ENCODE measurements at places on chromosomes 1 and 21.
A peak's percentile ranks its signal among the peaks of the same experiment; 100 is the strongest.

DNA sequence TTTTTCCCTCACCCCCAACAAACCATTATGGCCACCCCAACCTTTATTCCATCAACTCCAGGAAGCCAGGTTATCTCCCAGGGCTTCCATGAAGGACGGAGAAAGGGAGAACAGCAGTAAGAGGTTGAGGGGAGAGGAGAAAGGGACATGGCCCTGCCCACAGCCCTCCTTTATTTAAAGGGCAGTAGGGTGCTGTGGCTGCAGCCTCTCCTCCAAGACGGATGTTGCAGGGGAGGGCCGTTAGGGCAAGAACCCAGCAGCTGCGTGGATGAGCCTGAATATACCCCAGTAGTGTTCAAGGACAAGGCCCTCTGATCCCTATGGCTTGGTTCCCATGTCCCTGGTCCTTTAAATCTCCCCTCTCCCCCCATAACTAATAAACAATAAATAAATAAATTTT, 5.9 kb downstream of the RXFP4 start:
- no peak for DNase-seq

DNA sequence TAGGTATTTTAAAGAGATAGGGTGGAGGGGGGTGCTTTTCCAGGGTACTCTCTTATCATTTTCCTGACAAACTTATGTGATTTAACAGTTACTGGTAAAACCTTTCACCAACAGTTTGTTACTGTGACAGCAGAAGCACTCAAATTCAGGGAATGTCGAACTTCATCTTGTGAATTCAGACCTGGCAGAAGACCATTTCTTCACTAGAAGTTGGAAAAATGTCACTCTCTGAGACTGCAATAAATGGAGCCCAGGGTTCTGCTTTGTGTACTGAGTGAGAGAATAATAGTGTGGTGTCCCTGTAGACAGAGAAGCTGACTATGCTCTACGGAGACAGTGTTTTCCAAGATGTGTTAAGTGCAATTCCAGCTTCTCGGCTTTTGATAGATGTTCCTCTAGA, 200.2 kb downstream of the ST6GALNAC3 start:
- DNase-seq: no peak

DNA sequence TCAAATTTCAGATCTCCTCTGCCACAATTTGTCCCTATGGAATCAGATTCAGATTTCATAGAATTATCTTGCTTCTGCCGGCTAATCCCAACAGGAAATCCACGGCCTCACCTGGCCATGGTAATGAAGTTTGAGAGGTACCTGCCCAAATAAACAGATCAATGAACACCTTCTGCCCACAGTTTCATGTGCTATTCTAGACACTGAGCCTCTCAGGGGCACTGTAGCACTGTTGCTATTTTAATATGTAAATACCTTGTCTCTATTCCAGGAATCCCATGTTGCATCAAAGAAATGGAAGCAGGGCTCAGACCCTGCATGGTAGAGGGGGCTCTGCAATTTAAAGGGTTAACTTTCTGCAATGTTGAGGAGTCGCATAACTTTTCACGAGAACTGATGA, 593.1 kb downstream of the PTBP2 start:
- no peak for DNase-seq

- DNase-seq: no peak
These were observed 5.9 kb downstream of the RUSC1 start for GRCh38 chr1:155326631-155327037.

GRCh38 chr1:3924186-3924824, 24.2 kb upstream of the C1orf174 start:
- no peak for DNase-seq

DNA sequence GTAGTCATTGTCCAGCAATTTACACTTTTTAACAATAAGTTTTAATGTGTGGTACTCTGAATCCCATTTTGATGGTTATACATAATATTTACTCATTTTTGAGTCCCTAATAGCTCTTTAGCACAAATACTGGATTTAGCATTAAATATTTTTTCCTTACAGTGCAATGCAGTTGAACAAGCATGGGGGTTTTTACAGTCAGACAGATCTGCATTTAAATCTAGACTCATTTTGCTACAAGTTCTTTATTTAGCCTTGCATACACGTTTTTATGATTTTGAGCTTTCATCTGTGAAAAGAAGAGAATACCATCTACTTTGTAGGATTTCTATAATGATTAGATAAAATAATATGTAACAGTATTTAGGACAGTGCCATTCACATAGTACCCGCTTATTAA, 44.0 kb downstream of the PTPRC start:
- DNase-seq: no peak

DNA sequence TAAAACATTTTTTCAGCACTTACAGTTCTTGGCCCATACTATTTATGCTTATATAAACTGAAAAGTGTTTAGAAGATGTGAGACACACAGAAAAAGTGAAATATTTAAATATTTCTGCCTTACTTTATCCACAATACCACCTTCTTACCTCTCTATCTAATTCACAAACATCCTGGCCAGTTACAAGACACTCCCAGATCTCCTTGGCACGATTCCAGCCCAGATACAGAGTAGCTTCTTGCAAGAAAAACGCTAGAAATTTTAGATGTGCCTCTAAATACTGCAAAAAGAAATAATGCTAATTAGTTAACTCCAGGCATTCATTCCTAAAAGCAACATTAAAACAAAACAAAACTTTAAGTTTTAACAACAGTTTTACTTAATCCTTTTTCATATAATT, 68.4 kb downstream of the USP24 start:
- no peak for DNase-seq

- peak; percentile 2 for DNase-seq
These were observed 179.3 kb downstream of the KAZN start for GRCh38 chr1:14777516-14778506.

- DNase-seq: no peak
These were observed 22.6 kb downstream of the SLC5A9 start for GRCh38 chr1:48245106-48245505.

GRCh38 chr1:42442662-42443061, 13.2 kb downstream of the ZMYND12 start:
- DNase-seq: no peak

- DNase-seq: no peak
These were observed 78.7 kb downstream of the FGGY start for GRCh38 chr1:59375321-59376220.

DNA sequence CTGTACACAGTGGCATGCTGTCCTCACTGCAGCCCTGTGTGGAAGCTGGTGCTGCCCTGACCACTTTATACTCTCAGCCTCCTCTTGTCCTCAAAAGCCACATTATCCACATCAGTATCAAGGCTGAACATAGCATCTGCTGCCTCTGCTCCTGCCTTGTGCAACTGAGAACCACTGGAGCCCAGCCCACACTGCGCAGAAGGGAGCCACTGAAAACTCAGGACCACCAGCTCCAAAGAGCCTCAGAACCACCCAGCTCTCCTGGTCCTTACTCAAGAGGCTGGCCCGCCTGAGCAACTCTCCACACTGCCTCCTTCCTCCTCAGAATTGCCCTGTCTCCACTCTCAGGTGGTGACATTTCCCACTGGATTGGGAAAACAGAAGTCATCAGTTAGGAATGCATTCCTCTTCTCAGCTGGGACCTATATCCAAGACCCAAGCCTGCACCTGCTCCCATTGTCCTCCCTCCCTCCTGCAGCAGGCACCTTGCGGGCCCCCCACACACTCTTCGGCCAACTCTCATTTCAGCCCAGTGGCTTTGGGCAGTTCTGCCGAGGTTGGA, 7.0 kb upstream of the KISS1 start:
- DNase-seq: no peak

- no peak for DNase-seq
These were observed 74.0 kb downstream of the MAB21L3 start for GRCh38 chr1:116185161-116185701.

DNA sequence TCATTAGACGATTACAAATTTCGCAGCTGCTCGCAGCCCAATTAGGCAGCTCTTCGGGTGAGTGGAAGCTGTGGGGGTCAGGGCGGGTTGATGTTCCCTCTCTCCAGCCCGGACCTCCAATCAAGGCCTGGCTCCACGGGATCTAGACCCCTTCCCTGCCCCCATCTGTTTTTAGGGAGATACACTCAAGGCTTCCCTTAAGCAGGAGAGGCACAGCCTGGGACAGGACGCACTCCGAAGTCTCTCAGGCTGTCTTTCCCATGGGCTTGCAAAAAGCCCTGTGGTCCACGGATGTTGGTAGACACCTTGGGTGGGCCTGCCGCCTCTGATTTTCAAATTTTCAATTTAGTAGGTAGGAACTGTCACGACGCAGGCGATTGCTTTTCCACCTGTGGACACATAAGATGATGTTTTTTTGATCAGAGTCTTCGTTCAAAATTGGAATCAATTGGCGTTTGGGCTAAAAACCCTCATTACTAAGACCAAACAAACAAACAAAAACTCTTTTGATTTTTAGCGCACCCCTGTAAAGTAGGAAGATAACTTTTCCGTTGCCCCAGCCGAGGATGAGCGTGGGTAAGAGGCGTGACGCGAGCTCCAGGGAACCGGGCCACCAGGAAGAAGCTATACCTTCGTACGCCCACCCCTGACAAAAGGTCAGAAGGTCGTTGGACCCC, 2.5 kb upstream of the LHX8 start:
- DNase-seq: no peak

- no peak for DNase-seq
These were observed 13.2 kb downstream of the PDXK start for GRCh38 chr21:43731891-43732711.

DNA sequence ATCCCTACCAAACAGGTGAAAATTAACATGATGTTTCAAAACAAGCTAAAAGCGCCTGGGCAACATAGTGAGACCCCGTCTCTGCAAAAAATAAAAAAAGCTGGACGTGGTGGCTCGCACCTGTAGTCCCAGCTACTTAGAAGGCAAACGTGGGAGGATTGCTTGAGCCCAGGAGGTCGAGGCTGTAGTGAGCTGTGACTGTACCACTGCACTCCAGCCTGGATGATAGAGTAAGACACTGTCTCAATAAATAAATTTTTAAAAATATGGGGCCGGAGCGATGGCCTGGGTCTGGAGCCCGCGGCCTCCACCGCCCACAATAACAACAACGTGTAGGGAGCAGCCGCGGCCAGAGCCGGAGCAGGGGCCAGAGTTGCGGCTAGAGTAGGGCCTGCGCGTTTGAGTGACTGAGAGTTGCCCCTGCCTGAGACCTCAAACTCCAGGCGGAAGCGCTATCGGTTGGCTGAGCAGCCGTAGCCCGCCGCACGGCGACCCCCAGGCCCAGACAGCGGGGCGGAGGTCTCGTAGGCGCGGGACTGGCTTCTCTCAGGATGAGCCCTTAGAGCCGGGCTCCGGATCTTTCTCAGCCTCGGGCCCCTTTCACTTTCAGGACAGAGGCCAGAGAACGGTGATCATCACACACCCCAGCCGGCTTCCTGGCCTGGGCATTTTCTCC, 41.4 kb downstream of the ZMYM1 start:
- peak; percentile 5 for DNase-seq

DNA sequence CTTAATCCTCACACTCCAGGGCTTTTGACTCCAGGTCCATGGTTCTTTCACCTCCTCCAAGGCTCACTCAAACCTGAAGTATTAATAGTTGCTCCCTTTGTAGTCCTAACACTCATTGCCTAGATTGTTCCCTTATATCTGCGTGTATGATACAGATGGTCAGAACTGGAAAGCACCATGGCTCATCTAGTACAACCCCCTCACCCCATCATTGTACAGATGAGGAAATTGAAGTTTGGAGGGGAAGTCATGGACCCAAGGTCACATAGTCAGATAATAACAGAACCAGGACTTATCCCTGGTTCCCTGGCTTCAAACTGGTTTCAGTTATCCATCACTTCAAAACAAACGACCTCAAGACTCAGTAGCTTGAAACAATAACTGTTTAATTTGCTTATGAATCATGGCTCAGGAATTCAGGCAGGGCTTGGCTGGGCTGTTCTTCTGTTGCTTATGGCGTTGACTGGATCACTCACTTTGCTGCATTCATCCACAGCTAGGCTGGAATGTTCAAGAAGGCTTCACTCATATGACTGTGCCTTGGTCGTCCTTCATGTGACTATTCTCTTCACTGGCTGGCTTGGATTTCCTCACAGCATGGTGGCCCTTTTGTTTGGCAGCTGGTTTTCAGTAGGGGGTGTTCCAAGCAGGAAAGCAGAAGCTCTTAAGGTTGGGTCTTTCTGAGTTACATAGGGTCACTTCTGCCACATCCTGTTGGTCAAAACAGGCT, 5.0 kb downstream of the NOS1AP start:
- DNase-seq: no peak

GRCh38 chr1:34060187-34060730, 104.8 kb downstream of the CSMD2 start:
- no peak for DNase-seq

GRCh38 chr1:208524925-208525324, 280.7 kb upstream of the PLXNA2 start:
- no peak for DNase-seq

DNA sequence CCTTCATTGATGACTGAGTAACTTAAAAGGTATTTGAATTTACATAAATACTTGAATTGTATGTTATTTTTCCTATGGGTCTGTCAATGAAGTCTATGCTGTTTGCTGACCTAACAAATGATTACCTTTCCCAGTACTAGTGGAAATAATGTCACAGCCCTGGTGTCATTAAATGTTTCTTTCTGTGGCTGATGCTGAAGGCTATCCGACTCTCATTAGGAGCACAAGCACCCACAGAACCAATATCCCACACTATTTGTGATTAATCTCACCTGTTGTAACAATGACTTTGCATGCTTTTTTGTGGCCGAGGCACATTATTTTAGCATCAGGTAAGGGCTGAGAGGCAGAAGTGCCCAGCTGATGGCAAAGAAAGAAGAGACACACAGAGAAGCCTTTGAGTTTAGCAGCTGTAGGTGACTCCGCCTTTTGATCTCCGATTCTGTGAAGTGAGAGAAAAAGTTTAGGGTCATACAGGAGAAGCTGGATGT, 25.8 kb upstream of the TRIM45 start:
- no peak for DNase-seq

- DNase-seq: no peak
These were observed 147.7 kb downstream of the TGFB2 start for GRCh38 chr1:218492874-218493273.

DNA sequence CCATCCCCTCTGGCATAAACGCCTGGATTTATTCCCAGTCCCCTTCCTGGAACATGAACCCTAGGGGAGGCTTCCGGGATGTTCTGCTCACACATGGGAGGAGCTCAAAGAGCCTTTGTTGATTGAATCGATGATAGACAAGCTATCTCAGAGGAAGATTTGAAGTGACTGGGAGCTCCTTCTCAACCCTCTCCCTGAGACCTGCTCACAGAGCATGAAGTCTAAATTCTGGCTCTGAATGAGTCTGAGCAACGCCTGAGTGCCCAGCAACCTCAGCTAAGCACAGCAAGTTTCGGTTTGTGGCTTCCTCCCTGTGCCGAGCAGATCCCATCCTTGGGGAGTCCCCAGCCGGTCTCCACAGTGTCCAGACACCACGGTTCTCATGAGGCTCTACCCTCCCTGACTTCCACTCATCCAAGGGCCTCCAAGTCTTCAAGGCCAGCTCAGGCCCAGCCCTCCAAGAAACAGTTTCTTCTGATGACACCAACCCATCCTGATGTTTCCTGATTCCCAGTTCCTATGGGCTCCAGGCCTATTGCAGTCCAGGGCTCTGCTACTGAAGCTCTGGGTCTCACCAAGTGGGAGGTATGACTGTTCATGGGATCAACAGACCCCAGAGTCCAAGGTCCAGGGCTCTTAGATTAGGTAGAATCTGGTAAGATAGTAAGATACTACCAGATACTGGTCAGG, 190.8 kb downstream of the DYRK1A start:
- no peak for DNase-seq

All from activated CD4-positive, alpha-beta T cell treated with anti-CD3 and anti-CD28 coated beads, Interleukin-2, Interleukin-6, amounts not matched to agents 100 ng/mL and 50 ng/mL, durations not matched to agents 16 hours and 8 hours (primary cell).